ENCODE measurements at places on chromosomes 7 and 10.

DNA sequence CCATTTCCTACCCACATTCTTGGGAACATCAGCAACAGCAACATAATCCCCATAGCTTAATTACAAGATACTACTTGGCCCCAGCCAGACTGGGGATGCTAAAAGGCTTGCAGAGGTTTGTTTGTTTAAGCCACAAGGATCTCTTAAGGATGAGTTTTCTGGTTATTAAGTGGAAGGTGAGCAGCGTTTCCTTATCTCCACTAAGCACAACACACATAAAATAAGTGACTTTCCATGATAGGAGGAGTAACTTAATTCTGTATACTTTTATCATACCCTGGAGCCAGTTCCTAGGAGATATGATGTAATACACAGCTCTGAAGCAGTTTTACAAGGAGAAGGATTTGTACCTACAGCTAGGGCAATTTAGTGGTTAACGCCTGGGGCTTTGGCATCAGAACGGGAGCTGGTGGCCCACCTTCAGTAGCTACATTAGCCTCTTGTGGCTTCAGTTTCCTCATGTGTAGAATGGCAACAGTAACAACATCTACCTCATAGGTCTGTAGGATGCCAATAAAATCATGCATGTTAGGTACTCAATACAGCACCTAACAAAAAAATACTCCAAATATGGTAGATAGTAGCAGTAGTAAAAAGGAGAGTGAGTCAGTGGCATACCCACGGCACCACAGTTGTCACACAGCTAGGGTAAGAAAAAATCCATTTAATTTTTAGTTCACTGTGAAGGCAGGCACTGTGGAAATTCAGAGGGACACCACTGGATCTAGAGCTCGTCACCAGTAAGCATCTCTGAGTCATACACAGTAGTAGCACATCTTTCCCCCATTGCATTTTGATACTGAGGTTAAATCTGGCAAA, 55.2 kb downstream of the DOCK4 start:
- no peak for DNase-seq

DNA sequence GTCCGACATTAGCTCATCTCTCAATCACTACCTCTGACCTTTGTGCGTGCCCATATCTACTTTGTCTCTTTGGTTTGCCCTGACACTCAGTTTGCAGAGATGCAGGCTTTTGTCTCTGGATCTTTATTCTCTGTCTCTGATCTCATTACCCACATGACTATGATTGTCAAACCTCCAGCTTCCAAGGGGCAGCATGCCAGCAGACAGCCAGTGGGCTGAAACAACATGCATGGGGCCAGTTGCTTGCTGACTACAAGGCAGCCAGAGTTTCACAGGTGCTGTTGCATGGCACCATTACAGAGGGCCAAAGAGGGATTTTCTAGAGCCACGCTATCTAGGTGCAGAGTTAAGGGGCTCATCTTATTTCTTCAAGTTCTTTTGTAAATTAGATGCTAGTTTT, 146.2 kb downstream of the SPAG6 start:
- DNase-seq: no peak

- peak; percentile 29 for DNase-seq
Observed at GRCh38 chr10:58511765-58512490, 744 bp upstream of the BICC1 start.

- peak; percentile 5 for DNase-seq
Observed at GRCh38 chr10:87761892-87762291, 56.1 kb downstream of the ATAD1 start.

- peak; percentile 91 for DNase-seq
Observed at GRCh38 chr10:110671788-110672579, 27.8 kb downstream of the RBM20 start.

DNA sequence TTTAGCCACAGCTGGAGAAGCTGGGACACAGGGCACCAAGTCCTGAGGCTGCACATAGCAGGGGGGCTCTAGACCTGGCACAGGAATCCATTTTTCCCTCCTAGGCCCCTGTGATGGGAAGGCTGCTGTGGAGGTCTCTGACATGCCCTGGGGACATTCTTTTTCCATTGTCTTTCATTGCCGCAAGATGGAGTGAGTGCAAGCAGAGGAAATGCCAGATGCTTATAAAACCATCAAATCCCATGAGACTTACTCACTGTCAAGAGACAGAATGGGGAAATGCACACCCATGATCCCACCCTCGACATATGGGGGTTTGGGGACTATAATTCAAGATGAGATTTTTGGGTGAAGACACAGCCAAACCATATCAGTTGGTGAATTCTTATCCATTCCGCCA, 94.7 kb upstream of the FERD3L start:
- no peak for DNase-seq

GRCh38 chr7:105764506-105764905, 111.9 kb downstream of the ATXN7L1 start:
- DNase-seq: peak; percentile 19

- DNase-seq: no peak
Observed at GRCh38 chr7:121138262-121138933, 149.9 kb downstream of the CPED1 start.

DNA sequence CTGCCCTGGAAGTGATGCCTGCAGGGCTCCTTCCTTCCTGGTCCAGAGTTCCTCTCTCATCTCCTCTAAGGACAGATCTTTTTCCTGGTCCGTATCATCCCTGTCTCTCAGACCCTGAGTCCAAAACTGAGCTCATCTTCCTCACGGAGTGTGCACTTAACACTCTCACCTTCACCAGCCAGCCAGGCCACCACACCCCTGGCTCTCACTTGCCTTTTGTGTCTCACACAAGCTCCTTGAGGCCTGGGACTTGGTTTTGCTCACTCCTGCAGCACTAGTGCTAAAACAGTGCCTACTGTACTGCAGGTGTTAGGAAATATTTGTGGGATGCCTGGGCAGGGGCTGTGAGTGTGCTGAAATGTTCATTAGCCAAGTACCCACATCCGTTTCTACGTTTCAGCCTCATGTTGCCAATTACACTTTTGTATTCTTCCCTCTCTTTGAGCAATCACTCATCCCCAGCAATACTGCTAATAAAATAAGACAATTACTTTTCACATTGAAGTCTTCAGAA, 21.4 kb upstream of the PARP12 start:
- DNase-seq: no peak

GRCh38 chr7:38383281-38383680, 109.8 kb upstream of the TARP start:
- no peak for DNase-seq

DNA sequence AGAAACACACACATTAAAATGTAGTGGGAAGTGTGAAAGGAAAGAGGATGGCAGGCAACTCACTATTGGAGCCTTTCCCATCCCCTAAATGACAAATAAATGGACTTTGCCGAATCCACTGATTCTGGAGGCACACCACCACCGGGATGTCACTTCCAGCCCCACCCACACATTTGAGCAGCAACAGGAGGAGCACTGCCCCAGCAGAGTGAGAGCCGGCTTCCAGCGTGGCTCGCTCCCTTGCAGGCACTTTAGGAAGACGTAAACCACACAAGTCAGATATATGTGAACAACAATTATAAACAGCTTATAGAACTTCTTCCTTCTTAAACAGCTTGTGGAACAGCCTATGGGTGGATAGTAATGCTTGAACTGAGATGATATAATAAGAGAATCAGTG, 191.0 kb downstream of the DGKI start:
- peak; percentile 37 for DNase-seq

GRCh38 chr10:128144547-128144946, 18.3 kb upstream of the MKI67 start:
- DNase-seq: no peak

GRCh38 chr10:93054486-93054885, 6.1 kb upstream of the CYP26C1 start:
- DNase-seq: no peak

GRCh38 chr7:147013825-147014224, 897.2 kb downstream of the CNTNAP2 start:
- DNase-seq: peak; percentile 39

DNA sequence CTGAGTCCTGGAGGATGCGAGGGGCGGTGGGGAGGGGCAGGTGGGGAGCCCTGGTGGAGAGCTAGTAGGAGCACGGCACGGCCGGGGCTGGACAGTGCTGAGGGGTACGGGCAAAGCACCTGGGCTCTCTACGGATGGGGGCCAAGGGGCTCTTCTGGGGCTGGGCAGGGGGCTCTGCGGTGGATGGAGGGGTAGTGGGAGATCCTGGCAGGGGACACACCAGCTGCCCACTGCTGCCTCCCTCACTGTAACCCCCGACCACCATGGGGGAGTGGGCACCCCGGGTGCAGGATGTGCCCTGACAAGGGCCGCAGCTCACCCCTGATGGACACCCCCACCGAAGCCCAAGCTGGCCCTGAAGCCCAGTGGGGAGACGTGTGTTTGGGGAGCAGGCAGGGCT, 203.3 kb downstream of the ELFN1 start:
- no peak for DNase-seq

DNA sequence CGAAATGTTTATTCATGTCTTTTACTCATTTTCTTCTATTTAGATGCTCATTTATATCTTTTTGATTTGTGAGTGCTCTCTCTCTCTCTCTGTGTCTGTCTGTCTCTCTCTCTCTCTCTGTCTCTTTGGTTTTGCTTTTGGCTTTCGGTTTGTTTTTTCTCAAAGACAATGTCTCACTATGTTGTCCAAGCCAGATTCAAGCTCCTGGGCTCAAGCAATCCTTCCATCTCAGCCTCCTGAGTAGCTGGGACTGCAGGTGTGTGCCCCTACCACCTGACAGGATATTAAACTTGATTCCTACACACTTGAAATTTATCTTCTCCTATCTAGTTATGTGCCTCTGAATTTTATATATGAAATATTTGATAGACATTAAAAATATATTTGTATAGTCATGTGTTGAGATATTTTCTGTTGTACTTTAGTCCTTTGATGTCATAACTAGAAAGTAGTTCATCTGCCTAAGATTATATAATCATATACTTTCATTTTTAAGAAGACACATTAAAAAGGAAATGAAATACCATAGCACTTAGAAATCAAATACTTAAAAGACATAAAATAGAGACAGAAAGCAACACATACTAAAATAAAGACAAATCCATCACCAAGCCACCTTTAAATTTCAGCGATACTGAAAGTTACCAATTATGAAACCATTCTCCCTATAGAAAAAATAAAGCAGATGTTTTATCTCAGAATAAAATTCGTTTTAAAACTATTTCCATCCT, 68.1 kb upstream of the SFMBT2 start:
- DNase-seq: no peak

DNA sequence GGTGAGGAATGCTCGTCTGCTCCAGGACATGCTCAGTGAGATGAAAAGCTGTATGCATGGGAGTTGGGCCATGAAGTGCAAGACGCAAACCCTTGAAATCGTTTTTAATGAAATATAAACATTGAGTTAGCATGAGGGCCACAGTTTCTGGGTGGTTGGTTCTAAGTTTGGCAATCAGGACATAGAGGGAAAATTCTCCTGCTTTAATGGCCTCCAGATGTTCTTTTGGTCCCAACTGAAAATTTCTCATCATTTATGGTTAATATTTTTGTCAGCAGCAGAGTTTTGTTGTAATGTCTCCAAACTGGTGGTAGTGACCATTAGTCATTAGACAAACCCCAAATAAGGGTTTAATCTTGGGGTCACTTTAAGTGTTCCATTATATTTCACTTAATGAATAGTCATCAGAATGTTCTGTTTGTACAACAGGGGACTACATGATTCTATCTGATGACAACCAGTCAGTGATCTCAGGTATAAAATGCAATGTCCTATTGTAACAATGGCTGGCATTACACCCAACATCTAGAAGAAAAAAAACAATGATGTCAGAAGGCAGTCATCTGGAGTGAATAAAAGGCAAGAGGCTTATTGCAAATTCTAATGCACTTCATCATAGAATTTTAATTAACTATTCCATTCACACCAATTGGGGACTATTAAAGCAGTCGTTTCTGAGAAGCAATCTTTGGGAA, 197.4 kb downstream of the JCAD start:
- DNase-seq: peak; percentile 72

- DNase-seq: no peak
Observed at GRCh38 chr10:12597788-12598765, 248.7 kb downstream of the CAMK1D start.

DNA sequence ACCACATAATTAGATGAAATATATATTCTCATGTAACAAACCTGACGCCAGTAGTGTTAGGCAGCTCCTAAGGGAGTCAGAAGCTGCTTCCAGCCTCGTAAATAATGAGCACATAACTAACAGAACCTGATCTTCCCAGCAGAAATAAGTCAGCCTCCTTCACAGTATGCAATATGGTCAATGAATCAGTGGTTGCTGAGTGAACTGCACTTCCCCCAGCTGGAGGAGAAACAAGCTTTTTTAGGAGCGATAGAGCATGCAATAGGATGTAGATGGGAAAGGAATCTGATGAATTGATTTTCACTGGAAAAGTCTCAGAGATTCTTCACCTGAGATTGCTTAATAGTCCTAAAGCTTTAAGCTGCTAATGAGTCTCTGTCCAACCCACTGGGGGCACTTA, 337.2 kb upstream of the LRGUK start:
- no peak for DNase-seq

GRCh38 chr10:50540069-50540825, 83.5 kb downstream of the SGMS1 start:
- no peak for DNase-seq
